ENCODE measurements at places on chromosomes 2 and 18. TPM values are rescaled to one million over a fixed set of nuclear protein-coding genes. Genes with fewer than 3 reads are reported as not detected.

DNA sequence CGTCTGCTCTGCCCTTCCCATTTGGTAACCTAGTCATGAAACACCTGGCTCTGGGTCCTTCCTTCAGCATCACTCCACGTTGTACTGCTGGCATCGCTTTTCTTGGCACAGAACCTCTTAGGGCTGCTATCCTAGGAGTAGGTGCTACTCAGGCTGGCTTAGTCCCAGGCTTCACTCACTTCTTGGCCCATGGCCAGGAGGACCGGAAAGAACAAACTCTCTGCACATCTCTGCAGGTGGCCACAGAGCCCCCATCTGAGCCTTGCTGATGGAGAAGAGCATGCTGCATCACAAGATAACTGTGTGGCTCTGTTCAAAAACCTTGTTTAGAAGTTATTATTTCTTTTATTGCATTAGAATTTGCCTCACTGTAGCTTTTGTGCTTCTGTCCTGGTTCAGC is 447.2 kb upstream of the TNP1 start:
- no peaks in the 10 kb centered on the region for H3K27me3 ChIP-seq
- no peak overlapping the region for H3K27ac ChIP-seq
- no peak for DNase-seq

DNA sequence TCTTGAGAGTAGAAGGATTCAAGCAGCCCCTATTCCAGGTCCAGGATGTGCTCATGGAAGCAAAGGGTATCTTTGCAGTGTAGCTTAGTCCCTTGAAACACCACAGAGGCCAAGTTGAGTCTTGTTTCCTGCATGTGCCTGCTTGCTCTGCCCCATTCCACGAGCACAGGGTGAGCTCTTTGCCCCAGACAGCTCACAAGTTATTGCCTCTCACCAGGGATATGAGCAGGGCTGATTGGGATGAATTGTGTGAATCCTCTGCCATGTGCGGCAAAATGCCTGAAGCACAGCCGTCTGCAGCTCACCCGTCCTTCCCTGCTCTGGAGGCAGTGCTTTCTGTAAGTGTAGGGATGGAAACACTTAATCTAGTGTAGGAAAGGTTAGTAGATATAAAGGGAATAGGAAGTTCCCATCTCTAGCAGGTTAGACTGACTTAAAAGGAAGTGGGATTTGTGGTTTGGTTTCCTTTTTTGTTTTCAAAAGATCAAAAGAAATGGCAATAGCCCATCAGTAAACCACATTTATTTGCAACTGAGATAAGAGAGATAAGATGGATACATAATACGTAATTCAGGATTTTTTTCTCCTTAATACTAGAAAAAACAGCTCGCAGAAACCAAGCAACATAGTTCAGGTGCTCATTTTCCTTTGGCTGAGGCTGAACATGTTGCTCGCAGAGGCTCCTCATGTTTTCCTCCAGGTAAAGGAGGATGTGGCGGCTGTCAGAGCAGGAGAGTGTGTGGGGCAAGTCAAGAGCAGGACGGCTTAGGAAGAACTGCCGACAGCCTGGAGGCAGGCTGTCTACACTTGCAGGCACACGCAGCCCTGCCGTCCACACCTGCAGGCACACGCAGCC is 41.4 kb downstream of the TMEM182 start:
- no peaks in the 10 kb centered on the region for H3K36me3 ChIP-seq
- DNase-seq: no peak
- H3K27ac ChIP-seq: no peak overlapping the region
- no peak overlapping the region for H3K4me3 ChIP-seq

DNA sequence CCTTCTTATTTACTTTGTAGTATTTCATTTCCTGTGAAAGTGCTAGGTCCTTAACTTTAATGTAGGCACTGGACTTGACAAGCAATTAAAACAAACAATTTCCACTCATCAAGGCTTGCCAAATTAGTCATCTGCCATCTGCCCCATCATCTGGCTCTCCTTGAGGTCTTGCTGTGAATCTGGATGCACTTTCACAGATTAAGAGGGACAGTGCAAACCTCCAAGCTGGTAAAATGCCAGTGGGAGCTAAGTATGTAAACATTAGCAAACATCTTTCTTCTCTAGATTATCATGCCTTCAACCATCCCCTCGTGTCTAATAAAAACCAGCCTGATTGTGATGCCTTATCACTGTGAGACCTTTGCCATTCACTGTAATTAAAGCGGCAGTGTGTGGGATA is 402.9 kb downstream of the ERBB4 start:
- no peaks in the 10 kb centered on the region for H3K36me3 ChIP-seq
- H3K27me3 ChIP-seq: no peaks in the 10 kb centered on the region
- H3K27ac ChIP-seq: no peak overlapping the region
- H3K4me1 ChIP-seq: no peaks in the 10 kb centered on the region
- no peak for DNase-seq

DNA sequence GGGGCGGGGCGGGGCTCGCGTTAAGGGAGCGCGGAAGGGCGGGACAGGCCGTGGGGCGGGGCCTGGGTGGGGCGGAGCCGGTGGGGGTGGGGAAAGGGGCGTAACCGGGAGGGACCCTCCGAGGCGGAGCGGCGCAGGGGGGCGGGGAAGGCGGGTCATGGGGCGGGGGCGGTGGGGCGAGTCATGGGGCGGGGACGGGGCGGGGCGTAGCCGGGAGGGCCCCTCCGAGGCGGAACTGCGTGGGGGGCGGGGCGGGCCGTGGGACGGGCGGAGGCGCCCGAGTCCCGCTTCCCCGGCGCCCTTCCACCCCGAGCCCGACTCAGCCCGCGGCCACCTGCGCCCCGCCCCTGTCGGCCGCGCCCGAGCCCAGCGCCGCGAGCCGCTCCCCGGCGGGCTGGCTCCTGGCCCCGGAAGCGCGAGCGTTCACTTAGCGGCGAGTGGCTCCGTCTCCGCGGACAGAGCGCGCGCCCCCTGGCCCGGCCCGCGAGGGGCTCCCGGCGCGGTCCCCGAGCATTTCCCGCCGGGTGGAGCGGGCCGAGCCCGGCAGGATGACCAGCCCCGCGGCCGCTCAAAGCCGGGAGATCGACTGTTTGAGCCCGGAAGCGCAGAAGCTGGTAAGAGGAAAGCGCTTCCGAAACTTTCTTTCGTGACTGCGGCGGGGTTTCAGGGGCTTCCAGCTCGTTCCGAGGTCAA is 64.7 kb downstream of the LRRFIP1 start:
- no peaks in the 10 kb centered on the region for H3K27me3 ChIP-seq
- peak overlapping the region; percentile 98 for H3K4me3 ChIP-seq
- peak overlapping the region; percentile 94 for H3K27ac ChIP-seq
- H3K4me1 ChIP-seq: peaks cover 9% of the 10 kb centered on the region

- H3K4me3 ChIP-seq: no peak overlapping the region
- no peaks in the 10 kb centered on the region for H3K27me3 ChIP-seq
- H3K4me1 ChIP-seq: no peaks in the 10 kb centered on the region
- no peaks in the 10 kb centered on the region for H3K36me3 ChIP-seq
- H3K27ac ChIP-seq: no peak overlapping the region
Observed at GRCh38 chr2:149000158-149000938, 38.2 kb upstream of the LYPD6B start.

- H3K27me3 ChIP-seq: no peaks in the 10 kb centered on the region
- H3K36me3 ChIP-seq: no peaks in the 10 kb centered on the region
- no peak for DNase-seq
- no peak overlapping the region for H3K4me3 ChIP-seq
- no peak overlapping the region for H3K27ac ChIP-seq
Observed at GRCh38 chr2:170456914-170457313, 258.2 kb upstream of the SP5 start.

The GATA6 gene
- total RNA-seq: 3.0 TPM

Measured in breast epithelium (tissue), 4 donors.